Urothelium cell line (cell line): ENCODE measurements at places on chromosomes 2 and 18.

- no peak for DNase-seq
Observed at GRCh38 chr2:138084206-138084605, 119.9 kb downstream of the HNMT start.

DNA sequence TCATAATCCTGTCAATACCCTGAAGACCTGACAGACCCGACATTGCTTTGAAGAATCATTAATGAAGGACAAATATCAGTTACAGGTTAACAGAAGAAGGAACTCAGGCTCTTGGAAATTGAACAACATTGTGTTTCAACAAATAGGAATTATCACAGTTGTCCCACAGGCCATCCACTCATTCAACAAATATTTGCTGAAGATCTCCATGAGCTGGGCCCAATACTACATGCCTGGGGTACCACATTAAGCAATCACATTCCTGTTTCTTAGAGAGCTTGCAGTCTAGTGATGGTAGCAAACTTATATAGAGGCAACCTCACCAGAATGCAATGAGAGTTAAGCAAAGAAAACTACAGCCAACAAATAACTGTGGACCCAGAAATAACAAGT, 671.6 kb upstream of the ACVR2A start:
- DNase-seq = no peak

- DNase-seq = no peak
Observed at GRCh38 chr2:37625796-37626571, 45.5 kb downstream of the CDC42EP3 start.

GRCh38 chr18:41326311-41326710, 628.7 kb upstream of the PIK3C3 start:
- DNase-seq = peak; percentile 60

DNA sequence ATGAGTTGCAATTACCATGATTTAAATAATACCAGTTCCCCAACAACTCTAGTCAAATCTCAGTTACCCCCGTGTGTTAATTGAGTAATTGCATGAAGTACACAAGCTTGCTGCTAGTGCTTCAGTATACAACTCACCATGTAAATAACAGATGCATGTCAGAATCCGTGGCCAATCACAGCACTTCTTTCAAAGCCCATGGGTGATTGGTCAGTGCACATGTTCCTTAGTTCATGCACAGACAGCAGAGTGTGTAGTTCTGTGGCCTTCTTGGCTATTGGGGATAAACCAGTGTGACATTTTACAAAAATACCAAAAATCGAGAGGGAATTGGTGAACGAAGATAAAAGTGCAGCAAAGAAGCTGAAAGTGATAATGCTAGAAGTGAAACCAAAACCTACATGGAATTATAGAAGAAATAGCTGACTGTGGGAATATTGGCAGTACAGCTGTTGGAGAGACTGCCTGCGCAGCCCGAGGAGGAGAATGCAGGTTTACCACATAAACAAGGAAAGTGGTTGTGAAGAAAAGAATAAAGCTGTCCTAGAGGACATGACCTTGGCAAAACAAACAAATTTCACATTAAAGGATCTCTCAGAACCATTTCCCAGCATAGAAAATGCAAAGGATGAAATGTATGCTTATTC, 59.4 kb downstream of the NEDD4L start:
- no peak for DNase-seq

DNA sequence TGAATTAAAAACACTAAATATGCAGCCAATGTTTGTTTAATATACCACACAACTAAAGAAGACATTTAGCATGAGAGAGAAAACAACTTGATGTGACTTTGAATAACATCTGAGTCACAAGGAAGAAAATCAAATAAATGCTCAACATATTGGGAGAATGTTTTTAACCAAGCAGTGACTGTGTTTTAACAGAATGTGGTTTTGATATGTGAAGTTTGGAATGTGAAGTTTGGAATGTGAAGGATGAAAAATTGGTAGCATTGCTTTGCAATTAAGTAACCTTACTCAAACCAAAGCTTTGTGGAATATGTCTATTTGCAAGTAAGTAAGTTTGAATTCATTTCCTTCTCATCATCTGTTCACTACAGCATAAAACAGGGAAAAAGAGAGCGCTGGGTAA, 128.2 kb upstream of the DNAJC10 start:
- DNase-seq = peak; percentile 29

DNA sequence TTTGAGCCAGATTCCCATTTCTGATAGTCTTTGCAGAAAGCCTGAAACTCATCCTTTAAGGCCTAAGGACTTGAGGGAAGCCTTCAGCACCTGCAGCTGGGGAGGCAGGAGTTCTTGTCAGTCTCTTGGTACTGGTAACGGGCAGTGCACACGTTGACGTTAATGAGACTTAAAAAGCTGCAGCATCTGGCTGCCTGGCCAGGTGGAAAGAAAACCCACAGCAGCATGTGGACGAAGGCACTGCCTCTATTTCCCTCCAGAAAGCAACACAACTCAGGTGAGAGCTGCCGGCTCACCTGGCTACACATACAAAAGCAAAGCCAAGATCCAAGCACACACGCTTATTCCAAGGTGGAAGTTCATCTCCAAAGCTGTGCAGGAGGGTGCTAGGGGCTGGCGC, 178.8 kb downstream of the ANAPC1 start:
- no peak for DNase-seq

DNA sequence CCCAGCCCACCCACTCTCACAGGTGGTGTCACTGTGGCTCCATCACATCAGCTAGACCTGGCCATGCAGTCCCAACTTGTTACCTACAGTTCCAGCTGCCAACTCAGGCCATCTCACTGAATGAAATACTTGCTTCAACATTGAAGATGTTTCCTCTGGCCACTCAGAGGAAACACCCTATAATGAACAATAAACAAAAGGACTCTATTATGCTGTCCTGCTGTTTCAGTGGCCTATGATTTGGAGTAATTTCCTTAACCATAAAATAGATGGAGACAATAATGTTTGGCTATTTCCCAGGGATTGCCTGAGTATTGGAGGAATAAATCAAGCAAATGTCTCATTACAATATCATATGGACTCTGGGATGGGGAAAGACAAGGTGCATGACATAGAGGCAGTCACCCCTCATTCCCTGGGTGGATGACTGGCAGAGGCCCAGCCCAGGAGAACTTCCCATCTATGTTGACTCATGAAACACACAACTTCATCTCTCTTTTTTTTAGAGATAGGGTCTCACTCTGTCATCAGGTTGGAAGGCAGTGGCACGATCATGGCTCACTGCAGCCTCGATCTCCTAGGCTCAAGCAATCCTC, 134.4 kb downstream of the TGIF1 start:
- no peak for DNase-seq

DNA sequence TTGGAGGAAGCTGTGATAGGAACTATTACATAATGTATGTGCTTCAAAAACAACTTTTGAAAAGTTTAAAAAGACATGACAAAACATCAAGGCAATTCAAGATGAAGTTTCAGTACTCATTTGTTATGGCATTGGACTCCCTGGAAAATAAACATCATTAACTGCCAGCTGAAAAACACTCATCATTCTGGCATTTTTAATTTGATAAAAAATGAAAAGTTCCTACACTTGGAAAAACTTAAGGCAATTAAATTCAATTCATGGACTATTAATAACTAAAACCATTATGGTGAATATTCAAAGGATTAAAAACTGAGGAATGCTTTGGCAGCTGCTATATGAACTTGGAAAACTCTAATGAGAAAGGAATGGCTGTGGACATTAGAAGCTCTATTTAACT, 8.5 kb downstream of the TYW5 start:
- no peak for DNase-seq

DNA sequence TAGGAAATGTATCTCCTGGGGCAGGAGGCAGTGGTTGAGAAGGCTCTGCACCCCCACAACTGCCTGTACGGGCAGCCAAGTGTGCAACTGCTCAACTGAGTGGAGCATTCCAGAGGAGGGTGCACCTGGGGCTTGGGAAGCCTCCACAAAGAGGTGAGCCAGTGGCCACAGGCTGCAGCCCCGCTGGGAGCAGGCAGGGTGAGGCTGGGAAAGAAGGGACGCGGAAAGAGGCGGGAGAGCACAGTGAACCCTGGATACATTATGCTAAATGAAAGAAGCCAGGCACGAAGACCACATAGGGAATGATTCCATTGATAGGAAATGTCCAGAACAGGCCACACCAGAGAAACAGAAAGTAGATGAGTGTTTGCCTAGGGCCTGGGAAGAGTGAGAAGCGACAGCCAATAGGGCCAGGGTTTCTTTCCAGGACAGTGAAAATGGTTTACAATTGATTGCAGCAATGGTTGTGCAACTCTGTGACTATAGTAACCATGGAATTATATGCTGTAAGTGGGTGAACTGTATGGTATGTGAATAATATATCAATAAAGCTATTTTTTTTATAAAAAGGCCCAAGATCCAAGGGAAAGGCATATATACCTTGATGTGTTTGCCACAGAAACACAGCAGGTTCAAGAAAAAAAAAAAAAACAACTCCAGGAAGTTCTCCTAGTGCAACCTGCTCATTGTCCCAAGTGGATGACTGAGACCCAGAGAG, 82.4 kb downstream of the DDX1 start:
- no peak for DNase-seq
